ENCODE measurements at places on chromosomes 12 and 14.

GRCh38 chr12:58537278-58537677, 383.0 kb downstream of the LRIG3 start:
- DNase-seq: no peak

DNA sequence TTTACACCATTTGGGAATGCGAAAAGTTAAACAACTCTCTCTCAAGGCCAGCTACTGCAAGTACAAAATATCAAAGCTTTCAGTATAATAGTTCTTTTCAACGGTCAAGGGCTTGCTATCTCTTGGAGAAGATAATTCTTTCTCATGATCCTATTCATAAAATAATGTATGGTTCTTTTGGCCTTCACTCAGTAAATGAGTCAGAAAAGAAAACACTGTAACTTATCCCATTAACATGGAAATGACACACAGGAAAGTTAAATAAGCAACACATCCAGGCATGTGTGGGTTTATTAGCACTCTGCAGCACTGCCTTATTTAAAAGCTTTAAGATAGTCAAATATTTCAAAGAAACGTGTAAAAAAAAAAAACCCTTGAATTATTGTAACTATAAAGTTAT, 36.9 kb downstream of the ZFC3H1 start:
- DNase-seq: no peak

DNA sequence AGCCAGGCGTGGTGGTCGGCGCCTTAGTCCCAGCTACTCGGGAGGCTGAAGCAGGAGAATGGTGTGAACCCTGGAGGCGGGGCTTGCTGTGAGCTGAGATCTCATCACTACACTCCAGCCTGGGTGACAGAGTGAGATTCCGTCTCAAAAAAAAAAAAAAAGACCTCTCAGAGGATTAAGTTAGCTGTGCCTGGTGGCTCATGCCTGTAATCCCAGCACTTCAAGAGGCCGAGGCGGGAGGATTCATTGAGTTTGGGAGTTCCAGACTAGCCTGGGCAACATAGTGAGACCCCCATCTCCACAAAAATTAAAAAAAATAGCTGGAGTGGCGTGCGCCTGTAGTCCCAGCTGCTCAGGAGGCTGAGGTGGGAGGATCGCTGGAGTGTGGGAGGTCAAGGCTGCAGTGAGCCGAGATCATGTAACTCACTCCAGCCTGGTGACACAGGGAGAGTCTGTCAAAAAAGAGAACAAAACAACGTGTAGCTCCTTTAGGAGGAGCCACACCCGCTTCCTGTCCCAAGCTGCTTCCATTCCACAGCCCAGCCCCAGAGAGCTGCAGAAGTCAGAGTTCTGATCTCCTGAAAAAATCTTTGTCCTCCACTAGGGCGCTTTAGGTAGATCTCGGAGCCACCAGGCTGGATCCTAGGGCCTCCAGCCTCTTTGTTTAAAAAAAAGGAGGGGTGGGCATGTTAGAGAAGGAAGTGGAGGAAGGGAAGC, 11.5 kb upstream of the ULK1 start:
- no peak for DNase-seq

DNA sequence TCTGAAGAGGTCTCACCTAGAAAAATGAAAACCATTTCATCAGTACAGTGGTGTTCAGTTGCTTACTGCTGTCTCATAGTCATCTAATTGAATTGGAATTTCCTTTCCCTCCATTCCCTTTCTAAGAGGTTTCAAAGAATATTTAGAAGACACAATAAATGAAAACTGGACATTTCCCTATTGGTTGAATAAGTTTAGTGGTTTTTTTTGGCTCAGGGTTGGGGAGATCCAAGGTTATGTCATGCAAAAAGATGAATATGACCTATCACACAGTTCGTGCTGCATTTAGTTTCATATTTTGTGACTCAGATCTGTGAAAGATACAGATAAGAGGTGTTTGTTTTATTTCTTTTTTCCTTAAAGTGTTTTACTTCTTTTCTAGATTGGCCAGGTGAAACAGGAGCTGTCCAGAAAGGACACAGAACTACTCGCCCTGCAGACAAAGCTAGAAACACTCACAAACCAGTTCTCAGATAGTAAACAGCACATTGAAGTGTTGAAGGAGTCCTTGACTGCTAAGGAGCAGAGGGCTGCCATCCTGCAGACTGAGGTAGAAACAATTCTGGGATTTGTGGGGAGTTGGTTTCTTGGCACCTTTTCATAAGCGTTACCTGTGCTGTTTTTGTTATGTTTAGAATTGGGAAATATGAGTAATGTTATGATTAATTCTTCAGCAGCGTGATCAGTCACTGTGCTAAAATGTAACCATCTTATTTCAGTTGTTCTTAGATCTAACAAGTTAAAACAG, 124.6 kb downstream of the ERC1 start:
- DNase-seq: peak; percentile 13

- peak; percentile 72 for DNase-seq
These were observed 24.8 kb downstream of the FOS start for GRCh38 chr14:75303381-75303789.
